ENCODE measurements at places on chromosomes 1 and 21.

DNA sequence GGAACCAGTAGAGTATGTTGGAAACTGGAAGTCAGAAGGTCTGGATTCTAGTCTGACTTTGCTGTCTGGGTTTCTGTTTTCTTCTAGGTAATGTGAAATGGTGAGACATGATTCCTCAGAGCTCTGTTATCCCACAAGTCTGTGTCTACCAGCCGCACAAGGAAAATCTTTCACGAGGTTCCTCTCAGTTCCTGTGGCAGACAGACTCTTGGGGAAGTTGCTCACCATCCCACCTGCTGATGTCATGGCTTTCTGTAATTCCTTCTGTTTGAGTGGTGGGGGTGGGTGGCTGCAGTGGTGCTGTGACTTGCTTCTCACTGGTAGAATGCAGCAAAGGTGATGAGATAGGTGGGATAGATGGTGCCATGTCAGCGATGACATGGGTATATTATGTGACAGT is 17.1 kb upstream of the SCMH1 start:
- no peak for DNase-seq

DNA sequence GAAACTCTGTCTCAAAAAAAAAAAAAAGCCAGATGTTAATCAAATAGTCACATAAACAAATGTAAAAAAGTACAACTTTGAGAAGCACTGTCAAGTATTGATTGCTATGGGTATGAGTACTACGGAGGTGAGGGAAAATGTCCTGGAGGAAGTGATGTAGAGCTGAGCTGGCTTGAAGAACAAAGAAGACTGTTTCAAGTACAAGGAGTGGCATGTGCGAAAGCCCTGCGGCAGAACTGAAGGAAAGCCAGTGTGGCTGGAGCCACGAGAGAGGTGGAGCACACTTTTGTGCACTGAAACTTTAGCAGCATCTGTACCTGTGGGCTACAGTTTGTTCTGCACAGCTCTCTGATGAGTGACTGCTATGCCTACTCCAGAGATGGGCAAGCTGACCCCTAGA is 5.4 kb upstream of the RPS6KA1 start:
- no peak for DNase-seq

DNA sequence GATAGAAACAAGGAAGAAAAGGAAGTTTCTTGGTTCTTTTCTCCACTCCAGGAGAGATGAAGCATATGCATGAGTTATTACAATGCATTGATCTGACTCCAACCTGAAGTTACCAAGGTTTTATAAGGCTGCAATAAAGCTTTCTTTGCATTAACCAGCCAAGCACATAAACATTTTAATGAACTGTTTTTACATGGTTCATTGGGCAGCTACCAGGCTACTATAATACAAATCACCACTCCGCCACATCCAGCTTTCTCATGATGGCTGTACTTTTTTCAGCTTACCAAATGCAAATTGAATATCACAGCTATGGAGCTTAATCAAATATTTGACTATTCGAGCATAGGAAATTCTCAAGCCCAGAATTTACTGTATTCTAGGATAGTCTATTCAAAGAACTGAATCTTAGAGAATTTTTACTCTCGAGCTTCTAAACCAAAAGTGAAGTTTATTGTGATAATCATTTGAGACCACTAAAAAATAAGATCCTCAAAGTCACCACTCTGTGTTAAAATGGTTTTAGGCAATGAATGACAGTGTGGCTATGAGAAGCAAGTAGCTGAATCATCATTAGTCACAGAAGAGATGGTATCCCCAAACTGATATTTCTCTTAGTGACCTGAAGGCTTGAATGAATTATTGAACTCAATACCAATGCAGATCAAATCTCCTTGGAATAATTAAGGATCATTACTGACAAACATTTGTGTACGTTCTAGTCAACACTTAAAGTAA is 58.6 kb upstream of the ZNF281 start:
- DNase-seq: no peak

GRCh38 chr21:46594276-46594675 is 10.6 kb downstream of the S100B start:
- no peak for DNase-seq

DNA sequence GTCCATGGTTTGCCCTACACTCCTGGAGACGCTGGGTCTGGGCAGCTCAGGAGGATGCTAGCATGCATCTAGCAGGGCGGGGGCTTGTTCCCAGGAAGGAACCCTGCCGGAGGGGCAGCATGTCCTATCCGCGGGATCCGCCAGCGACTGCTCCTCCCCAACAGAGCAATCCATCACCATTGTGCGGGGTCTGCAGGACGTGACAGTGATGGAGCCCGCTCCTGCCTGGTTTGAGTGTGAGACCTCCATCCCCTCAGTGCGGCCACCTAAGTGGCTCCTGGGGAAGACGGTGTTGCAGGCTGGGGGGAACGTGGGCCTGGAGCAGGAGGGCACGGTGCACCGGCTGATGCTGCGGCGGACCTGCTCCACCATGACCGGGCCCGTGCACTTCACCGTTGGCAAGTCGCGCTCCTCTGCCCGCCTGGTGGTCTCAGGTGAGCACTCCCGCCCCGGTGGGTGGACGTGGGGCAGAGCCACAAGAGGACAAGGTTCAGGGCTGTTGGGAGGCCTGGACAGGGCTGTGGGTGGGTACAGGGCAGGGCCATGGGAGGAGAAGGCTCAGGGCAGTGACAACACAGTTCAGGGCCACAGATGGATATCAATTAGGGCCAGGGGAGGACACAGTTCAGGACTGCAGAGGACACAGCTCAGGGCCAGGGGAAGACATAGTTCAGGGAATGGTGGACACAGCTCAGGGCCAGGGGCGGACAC is 71.3 kb downstream of the OBSCN start:
- no peak for DNase-seq

- DNase-seq: no peak
These were observed 28.5 kb downstream of the SLC16A1 start for GRCh38 chr1:112927462-112927990.
